ENCODE measurements at places on chromosomes 11 and 22. TPM values are rescaled to one million over a fixed set of nuclear protein-coding genes. Genes with fewer than 3 reads are reported as not detected.

SLC5A12 gene
- not detected for total RNA-seq

KDM4D gene
- total RNA-seq, result 0.54 TPM

C11orf91 gene
- not detected for total RNA-seq

MRGPRE gene
- not detected for total RNA-seq

CABP4 gene
- total RNA-seq, result 5.6 TPM

SAA1 gene
- total RNA-seq, result 7.6 TPM

OTOG gene
- total RNA-seq, result not detected

CDON gene
- total RNA-seq, result 1.7 TPM

QSER1 gene
- 13.8 TPM for total RNA-seq

APOBEC3A gene
- total RNA-seq, result not detected

APOA4 gene
- total RNA-seq, result not detected

ENTHD1 gene
- 0.36 TPM for total RNA-seq

OPCML gene
- not detected for total RNA-seq

KRTAP5-7 gene
- total RNA-seq, result not detected

TUB gene
- 0.19 TPM for total RNA-seq

SLC17A6 gene
- total RNA-seq, result not detected

HBB gene
- total RNA-seq, result 0.70 TPM

SCGB2A2 gene
- not detected for total RNA-seq

NAALAD2 gene
- not detected for total RNA-seq

GRAP2 gene
- total RNA-seq, result 166 TPM

C11orf58 gene
- total RNA-seq, result 142 TPM

APOBEC3C gene
- total RNA-seq, result 52.1 TPM

OVCH2 gene
- not detected for total RNA-seq

LIF gene
- total RNA-seq, result 3.3 TPM

APOA5 gene
- 0.85 TPM for total RNA-seq

NXPE4 gene
- total RNA-seq, result not detected

SNX32 gene
- 1.1 TPM for total RNA-seq

MRGPRX3 gene
- total RNA-seq, result not detected

SIK3 gene
- 56.3 TPM for total RNA-seq

All from T-cell (primary cell).